Stimulated activated CD4-positive, alpha-beta T cell treated with anti-CD3 and anti-CD28 coated beads, TNF-alpha, amount 100 ng/mL, for 4 hours (primary cell): ENCODE measurements at places on chromosomes 7 and 10.

GRCh38 chr7:75823198-75823910, 9.7 kb upstream of the CCL24 start:
- no peak for DNase-seq

DNA sequence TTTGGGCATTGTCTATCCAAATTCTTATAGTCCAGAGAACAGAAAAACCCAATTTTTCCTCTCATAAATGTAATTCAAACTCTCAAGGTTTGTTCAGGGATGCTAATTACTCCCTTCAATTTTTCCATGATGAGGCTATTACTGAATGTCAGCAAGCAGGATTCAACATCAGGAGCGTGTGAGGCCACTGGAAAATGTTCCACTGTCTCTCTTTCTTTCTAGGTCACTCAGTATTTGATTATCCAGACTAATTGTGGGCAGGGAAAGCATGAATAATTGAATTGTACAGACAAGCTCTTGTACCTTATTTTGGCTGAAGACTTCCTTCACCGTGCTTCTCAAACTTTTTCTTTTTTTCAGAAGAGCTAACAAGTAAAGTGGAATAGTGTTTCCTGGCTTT, 30.7 kb downstream of the THNSL1 start:
- no peak for DNase-seq

DNA sequence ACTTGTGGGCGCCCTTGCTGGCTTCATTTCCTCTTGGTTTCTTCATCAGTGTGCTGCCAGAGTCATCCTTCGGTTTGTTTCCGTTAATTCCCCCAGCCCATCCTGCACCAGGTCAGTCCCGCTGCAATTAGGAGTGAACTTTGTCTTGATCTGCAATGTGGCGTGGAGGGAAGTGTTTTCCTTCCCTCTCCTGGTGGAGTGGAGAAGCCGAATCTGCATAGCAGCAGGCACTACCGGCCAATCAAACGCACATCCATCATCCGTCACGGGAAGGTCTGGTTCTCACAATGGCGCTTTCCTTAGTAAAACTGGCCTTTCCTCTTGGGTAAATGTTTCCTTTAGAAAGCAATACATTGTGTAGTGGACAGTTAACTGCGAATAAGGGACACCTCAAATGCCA, 337.5 kb downstream of the CXCL12 start:
- no peak for DNase-seq

GRCh38 chr7:324011-324410, 34.0 kb downstream of the FOXL3 start:
- DNase-seq, result no peak

- DNase-seq, result no peak
These were observed 429.2 kb downstream of the SDK1 start for GRCh38 chr7:3730276-3730675.

DNA sequence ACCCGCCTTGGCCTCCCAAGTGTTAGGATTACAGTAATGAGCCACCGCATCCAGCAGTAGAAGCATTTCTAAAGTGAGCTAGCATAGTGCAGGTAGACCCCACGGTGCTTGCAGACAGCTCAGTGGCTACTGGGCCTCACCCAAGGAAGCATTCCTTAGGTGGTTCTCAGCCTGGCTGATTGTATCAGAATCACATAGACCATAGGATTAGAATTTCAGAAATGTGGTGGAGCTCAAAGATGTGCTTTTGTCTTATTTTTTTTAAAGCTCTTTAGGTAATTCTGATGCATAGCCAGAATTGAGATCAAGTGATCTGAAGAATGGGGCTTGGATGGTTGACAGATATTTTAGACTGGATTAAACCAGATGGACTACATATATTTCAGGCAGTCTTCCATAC, 10.9 kb downstream of the ANLN start:
- DNase-seq, result no peak

DNA sequence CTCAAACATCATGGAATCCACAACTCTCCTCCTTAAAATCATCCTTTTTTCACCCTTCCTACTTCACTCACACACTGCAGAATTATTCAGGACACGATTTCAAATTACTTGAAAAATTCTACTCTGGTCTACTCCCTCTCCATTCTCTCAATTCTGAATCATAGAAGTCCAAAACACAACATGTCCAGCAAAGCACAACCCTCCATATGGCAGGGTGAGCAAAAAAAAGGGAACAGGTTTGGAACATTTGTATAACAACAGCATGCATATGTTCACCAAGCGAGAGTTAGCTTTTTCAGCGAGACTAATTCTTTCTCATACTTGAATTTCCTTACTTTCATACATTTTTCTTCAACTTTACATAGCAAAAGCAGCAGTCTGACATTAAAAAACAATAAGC, 73.4 kb downstream of the ABI1 start:
- no peak for DNase-seq

DNA sequence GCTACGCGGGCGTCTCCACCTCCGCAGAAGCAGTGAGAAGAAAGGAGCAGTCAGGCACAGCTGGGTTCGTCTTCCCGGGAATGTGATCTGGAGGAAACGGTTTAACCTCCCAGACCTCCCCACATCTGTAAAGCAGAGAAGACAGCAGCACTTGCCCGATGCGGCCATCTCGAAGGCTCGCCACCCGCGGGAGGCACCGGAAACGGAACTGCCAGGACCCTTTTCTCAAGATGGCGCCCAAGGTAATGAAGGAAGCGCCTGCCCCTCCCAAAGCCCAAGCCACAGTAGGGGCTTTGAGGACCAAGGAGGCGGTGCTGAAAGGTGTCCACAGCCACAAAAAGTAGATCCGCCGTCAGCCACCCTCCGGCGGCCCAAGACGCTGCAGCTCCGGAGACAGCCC, 41.7 kb downstream of the ASB13 start:
- DNase-seq, result no peak

DNA sequence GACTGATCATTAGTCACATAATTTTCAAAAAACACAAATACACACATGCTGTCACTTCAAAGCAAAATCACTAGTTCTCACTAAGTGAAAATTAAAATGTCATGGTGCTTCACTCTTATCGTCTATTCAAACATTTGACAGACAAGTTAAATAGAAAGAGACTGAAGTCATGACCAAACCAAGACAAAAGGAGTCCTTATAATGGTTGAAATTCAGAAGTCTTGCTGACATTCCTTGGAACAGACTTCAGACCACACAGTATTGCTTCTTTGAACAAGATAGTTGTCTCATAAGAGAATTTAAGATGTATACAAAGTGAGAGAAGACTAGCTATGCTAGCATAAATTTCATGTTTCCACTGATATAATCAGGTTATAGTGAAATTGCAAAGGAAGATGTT, 119.5 kb downstream of the SEMA3D start:
- no peak for DNase-seq

- no peak for DNase-seq
These were observed 152.5 kb upstream of the CHST15 start for GRCh38 chr10:124245806-124246440.

DNA sequence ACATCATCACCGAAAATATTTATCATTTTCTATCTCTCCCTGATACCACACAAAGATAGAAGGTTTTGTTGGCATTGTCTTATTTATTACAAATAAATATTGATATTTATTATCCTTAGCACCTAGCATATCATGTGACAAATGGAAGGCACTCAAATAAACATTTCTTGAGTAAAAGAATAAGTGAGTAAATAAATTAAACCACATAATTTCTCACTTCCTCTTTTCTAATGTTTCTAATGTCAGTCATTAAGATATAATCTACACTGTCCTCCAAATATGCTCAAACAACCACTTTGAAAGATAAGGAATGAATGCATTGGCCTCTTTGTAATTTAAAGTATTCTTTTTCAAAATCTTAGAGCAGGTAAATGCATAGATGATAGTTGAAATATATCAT, 1027.8 kb upstream of the LRRTM3 start:
- no peak for DNase-seq

DNA sequence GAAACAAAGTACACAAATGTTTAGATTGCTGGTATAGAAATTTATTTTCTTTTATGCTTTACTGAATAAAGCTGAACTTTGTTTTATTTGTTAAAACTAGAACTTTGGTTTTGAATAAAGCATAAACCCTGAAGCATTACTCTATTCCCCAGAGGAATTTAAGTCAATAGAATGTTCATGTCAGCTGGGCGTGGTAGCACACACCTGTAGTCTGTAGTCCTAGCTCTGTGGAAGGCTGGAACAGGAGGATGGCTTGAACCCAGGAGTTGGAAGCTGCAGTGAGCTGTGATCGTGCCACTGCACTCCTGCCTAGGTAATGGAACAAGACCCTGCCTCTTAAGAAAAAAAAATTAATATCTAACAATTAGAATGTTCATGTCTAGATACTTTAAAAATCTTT, 139.0 kb upstream of the ASAH2 start:
- no peak for DNase-seq

GRCh38 chr10:129099992-129100391, 367.0 kb upstream of the MGMT start:
- no peak for DNase-seq

DNA sequence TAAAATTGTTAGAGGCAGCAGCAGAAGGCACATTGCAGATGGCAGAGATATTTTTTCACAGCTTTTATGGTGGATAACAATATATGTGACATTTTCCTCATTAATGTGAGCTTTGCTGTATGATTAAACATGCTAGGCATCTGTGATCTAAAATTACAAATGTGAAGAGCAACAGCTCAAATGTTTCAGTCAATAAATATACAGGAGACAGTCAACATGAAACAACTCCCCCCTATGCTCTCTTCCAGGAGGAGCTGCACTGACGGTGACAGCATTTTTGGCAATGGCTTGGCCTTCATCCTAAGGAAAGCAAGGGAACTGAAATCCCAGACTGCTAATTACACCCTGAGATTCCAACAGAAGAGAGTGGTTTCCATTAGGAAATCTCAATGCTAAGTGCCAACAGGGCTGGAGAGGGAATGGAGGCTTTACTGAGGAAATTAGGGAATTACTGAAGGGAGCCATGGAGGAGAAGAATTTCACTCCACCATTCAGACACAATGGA, 51.4 kb upstream of the GRB10 start:
- no peak for DNase-seq

DNA sequence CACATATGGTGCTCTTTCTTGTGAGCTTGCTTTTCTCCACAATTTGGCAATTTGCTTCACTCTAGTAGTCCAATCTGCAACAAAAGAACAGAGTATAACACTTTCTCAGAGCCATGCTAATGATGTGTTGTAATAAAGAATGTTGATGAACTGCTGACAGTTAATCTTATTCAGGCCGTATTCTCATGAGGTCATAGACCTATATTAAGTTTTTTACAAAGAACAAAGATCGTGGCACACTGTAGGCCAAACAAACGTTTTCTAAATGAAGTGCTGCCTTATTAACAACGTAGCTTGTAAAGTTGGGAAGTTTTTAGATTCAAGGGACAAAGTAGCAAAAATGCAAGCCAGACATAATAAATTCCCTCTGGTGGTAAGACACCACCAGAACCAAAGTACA, 160.1 kb downstream of the GALNT11 start:
- no peak for DNase-seq

GRCh38 chr7:121157885-121158590, 169.5 kb downstream of the CPED1 start:
- DNase-seq, result no peak

- DNase-seq, result no peak
These were observed 70.3 kb downstream of the PARP12 start for GRCh38 chr7:139992353-139993044.

GRCh38 chr7:128833946-128834325, 3.7 kb downstream of the FLNC start:
- DNase-seq, result no peak
